NCI-H526 treated with DMSO at 0.1 percent for 48 hours (cell line): ENCODE measurements at places on chromosomes 4 and X.

DNA sequence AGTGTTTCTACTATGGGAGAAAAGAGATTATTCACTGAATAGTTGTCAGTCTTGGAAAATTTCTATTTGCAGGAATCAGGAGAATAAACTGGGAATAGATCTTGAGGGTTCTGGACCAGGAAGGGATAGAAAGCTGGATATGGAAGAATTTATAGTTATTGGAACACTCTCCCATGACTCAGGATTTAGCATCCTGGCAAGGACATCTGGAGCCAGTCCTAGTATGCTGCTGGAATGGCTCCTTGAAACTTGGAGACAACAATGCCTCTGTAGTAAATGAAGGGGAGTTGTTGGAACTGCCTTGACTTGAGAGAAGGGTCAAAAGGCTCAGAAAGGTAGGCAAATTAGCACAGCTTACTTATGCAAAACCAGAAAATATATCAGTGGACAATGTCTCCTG, 23.5 kb upstream of the THOC2 start:
- DNase-seq, result peak; percentile 6

DNA sequence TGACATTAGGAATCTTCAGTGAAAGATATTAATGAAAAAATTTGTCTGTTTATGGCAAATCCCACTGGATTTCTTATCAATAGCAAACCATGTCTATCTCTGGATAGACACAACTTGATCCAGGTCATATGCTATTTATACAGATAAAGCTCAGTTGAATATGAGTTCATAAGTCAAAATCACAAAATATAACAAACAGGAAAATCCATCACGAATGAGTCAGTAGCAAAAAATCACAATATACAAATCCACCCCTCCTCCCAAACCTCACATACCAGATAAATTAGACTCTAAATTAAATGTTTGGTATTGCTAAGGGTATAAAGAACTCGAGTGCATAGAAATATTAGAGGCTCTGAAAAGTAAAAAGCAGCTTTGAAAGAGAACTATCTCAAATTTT, 420.5 kb downstream of the TLL1 start:
- DNase-seq, result no peak

DNA sequence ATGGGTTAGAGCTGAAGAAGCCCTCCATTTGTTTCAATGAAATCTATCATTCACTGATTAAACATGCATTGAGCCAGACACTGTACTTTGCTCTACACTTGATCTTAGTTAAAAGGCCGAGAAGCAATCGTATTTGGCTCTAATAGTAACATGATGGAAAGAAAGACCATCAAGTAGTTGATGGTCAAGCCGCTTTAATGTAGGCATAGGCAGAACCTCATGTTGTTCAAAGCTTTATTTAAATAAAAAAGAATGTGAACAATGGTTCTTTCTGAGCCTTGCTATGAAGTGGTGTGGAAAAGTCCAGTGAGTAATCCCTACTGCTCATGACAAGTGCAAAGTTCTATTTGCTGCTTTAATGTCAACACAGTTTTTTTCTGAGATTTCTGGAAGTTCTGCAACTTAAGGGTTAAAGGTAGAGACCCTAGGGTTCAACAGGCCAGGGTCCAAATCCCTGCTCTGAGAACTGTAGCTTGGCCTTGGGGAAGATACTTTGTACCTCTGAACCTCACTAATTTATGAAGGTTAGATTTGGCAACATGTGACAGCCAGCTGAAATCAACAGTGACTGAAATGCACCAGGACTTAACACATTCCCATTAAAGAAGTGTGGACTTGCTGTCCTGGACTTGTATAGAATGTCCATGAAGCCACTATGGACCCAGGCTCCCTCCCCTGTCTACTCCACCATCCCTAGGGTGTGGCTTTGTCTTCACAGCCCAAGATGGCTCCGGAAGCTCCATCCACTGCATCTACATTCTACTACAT, 17.9 kb upstream of the LAP3 start:
- no peak for DNase-seq

- DNase-seq, result no peak
Observed at GRCh38 chr4:106056914-106057313, 161.6 kb downstream of the NPNT start.

GRCh38 chr4:76250962-76251361, 559 bp upstream of the FAM47E start:
- no peak for DNase-seq

- no peak for DNase-seq
Observed at GRCh38 chrX:72366701-72367454, 61.2 kb upstream of the CITED1 start.

- DNase-seq, result no peak
Observed at GRCh38 chrX:119093991-119094735, 21.4 kb downstream of the CT47C1 start.

GRCh38 chrX:133380711-133381619, 34.3 kb downstream of the GPC4 start:
- DNase-seq, result no peak

DNA sequence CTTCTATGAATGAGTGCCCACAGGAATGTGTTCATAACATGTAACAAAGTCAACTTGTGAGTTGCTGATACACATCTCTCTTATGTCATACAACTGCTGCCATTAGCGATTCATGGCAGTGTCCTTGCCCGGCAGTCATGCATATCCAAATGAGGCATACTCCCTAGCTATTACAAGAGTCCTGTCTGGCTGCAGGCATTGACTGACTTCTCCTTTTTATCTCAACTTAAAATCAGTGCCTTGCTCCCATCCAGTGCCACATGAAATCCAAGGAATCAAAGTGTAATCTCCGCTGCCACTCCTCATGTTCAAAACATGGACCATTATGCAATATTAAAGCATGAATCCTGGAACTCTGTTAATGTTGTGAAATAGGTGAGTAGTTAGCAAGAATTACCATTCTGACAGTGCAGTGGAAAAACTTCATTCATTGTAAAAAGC, 348.9 kb upstream of the FTHL17 start:
- DNase-seq, result no peak

DNA sequence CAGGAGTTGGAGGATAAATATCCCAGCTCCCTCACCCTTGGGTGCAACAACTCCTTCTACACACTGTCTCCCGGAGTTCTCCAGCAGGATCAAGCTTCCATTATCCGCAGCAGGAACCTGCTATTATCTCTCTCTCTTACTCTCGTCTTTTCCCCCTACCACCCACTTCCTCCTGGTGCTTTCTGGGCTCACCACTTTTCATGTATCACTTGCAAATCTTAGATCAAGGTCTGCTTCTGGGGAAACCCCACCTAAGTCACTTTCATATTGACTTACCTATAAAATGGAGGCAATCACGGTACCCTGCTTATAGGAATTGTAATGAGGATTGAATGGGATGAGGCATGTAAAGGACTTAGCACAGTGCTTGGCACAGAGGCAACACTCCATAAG, 589.5 kb downstream of the BCOR start:
- no peak for DNase-seq

GRCh38 chrX:68584221-68584620, 63.2 kb upstream of the STARD8 start:
- no peak for DNase-seq

- DNase-seq, result no peak
Observed at GRCh38 chr4:145920205-145920604, 18.4 kb downstream of the ZNF827 start.

DNA sequence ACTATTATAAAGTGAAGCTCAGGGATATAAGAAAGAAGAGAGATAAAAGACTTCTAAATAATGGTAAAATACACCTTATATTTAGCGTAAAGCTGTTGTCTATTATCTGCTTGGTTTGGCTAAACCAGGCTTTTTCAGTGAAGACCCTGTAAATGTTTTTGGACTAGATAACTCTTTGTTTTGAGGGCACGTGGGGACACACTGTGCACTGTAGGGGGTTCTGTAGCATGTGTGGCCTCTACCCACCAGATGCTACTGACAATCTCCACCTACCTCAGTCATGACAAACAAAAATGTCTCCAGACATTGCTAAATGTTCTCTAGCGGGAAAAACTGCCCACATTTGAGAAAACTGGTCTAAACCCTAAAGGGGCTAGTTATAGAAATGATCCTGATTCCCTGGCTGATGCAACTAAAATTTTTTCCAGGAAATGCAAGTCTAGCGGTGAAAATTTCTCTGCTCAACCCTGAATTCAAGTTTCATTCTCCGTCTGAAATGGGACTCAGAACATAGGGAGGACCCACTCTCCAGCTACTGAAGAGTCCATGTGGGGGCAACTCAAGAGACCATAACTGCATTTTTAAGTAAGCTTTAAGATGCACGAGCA, 355.2 kb upstream of the RASGEF1B start:
- DNase-seq, result no peak

- no peak for DNase-seq
Observed at GRCh38 chr4:84967243-84967690, 777 bp upstream of the WDFY3 start.

DNA sequence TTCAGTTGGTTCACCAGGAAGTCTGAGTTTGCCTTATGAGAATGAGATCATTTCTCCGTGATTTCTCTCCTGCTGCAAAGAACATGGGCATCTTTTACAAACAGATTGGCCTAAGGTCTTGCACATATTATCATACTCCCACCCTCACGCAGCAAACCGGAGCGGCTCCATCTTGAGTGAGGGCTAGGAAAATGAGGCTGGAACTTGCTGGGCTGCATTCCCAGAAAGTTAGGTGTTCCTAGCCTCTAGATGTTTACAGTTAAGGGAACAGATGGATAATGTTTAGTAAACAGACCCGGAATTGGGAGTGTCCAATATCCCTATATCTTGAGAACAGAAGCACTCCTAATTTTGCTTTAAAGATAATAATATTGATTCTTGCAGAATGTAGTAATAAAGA, 247.9 kb upstream of the VCX3A start:
- no peak for DNase-seq

GRCh38 chr4:112523008-112523721, 7.2 kb upstream of the NEUROG2 start:
- DNase-seq, result no peak

DNA sequence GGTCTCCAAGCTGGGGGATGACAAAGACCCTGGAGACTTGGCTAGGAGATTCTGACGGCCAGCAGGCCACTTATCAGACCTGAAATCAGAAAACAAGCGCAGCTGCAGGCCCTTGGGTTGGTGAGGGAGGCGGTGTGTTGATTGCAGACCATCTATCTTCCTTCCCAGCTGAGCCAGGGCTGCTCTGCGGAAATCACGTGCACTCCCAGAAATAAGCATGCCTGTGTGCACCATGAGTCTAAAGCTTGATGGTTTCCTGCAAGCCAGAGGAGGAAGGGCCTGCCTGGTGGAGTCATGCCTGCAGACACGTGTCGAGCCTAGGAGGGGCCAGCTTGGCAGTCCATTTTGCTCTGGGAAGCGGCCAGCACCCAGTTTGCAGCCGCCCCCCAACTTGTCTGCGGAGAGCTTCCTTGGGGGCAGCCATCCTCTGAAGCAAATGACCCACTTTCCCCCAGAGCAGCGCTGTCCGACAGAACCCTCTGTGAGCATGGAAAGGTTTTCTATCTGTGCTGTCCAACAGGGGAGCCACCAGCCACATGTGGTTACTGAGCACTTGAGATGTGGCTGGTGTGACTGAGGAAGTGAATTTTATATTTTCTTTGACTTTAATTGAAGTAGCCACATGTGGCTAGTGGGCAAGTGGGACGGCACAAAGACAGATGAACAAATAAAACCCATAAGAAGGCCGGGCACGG, 175.7 kb upstream of the BCOR start:
- no peak for DNase-seq

- no peak for DNase-seq
Observed at GRCh38 chrX:30373951-30374350, 64.8 kb upstream of the NR0B1 start.

GRCh38 chr4:78441756-78442155, 109.8 kb upstream of the ANXA3 start:
- DNase-seq, result no peak

DNA sequence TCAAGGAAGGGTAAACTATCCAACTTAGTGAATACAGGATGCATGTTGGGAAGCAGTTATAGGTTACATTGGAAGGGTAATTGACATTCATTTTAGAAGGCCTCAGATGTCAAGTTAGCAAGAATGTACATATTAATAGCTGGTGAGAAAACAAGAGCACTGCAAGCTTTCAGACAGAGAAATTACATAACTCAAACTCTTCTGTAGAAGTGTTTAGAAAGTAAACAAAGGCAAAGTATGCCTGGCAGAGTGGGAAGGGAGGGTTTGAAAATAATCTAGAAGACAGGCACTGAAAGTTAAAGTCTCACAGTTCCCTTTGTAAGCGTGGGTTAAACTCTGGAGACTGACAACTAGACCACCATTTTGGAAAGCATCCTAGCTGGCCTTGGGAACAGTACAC, 406.2 kb downstream of the ANKRD50 start:
- DNase-seq, result no peak

GRCh38 chr4:147638942-147639341, 21.7 kb downstream of the TMEM184C start:
- DNase-seq, result no peak

DNA sequence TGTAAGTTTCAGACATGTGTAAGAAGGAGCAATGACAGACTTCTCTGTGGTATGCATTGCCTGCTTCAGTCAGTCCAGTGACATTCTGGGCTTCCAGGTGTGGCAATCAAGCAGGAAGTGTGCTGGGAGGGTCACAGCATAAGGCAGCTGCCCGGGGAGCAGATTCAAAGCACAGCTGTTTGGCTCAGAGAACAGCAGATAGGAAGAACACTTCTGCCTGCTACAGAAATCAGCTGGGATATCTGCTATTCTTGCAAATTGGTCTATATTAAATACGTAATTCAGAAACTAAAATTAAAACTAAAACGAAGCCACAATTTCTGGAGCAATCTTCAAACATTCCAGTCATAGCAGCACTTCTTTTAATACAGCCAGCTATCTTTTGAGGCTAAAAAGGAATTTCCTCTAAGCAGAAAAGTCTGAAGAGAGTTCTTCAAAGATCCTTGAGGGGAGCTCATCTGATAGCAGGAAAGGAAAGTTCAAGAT, 47.5 kb upstream of the GALNT7 start:
- no peak for DNase-seq

DNA sequence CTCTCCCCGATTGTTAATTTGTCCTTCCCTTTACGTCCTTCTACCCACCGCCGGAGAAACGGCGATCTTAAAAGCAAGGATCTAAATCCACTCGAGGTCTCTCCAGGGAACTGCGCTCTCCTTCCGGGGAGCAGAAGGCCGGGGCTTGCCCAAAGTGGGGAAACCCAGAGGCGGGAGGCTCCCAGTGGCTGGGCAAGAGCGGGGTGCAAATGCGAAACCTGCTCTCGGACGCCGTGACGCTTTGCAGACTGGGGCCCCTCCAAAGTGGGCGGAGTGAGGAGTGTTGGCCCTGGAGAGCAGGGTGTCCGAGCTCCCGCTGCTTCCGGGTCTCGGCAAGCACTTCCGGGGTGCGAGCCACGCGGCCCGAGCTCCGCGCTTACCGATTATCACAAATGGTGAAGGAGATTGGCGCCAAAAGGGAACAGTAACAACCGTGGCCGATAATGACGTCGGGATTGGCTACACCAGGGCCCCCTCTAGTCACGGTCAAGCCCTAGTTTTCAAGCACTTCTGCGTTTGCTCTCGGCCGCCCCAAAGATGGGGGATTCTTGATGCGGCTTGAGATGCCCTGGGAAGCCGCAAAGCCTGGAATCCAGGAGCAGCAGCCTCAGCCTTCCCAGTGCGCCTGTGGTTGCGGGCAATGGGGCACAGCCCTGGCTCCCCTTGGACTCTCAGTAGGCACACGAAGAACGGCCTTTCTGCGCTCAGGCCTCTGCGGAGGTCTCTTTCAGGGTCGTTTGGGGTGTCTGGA, 29.0 kb downstream of the HAND2 start:
- no peak for DNase-seq

- DNase-seq, result peak; percentile 18
Observed at GRCh38 chrX:107324493-107325310, 118.3 kb downstream of the DNAAF6 start.

- no peak for DNase-seq
Observed at GRCh38 chr4:168648494-168648893, 151.6 kb downstream of the PALLD start.
